Inflammatory macrophage treated with lipopolysaccharide for 4 hours (primary cell): ENCODE measurements at places on chromosomes 2 and 18.

GRCh38 chr2:236365258-236366048 lies 101.2 kb upstream of the ASB18 start:
- DNase-seq, result no peak

DNA sequence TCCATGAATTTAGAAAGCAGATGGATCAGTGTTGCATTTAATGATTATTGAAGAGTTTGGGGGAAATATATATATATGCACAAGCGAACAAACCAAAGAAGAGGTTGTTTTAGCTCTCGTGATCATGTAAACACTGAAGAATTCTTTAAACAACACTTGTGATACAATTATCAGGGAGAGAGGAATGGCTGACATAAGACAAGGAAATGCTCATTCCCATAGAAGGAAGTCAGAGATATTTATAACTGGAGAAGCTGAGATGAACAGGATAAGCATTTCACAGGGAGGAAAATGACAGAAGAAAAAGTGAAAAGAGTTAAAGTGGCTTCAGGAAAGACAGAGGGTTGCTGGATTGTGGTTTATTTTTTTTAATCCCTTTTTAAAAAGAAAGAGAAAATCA lies 10.6 kb upstream of the COL6A3 start:
- DNase-seq, result no peak

- peak; percentile 47 for DNase-seq
Observed at GRCh38 chr2:96397756-96398530, 62.4 kb downstream of the NCAPH start.

GRCh38 chr2:68121873-68122679 lies 35.6 kb upstream of the PNO1 start:
- DNase-seq, result peak; percentile 73

DNA sequence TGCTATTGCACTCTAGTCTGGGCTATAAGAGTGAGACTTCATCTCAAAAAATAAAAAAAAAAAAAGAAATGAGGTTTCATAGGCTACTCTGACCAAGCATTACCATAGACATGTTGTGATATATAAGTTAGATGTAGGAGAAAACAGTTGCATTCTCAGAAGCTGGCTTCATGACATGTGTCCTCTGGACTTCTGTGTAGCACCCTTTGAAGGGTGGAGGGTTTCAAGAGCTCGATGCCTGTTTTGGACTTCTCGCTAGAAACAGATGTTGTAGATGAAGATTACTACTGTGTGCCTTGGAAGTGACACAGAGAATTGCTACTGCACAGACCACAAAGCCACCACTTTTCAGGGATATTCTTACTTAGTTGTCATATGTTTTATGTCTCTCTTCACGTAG lies 91.0 kb downstream of the TMEM247 start:
- DNase-seq, result no peak

DNA sequence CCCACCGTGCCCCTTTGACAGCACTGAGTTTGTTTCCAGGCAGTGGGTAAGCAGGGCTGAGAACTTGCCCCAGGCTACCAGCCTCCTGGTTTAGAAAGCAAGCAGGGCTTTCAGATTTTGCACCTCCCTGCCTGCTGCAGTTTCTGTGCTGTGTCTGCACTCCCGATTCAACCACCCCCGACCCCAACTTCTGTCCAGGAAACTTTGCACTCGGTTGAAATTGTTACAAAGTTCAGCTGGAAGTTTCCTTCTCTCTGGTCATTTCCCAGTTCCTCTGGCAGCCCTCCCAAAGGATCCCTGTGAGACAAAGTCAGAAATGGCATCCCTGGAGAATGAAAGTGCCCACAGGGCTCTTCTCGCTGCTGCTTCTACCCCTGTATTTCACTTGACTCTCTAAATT lies 12.4 kb upstream of the UPP2 start:
- DNase-seq, result no peak

GRCh38 chr2:160555420-160556071 lies 61.9 kb upstream of the RBMS1 start:
- peak; percentile 30 for DNase-seq

DNA sequence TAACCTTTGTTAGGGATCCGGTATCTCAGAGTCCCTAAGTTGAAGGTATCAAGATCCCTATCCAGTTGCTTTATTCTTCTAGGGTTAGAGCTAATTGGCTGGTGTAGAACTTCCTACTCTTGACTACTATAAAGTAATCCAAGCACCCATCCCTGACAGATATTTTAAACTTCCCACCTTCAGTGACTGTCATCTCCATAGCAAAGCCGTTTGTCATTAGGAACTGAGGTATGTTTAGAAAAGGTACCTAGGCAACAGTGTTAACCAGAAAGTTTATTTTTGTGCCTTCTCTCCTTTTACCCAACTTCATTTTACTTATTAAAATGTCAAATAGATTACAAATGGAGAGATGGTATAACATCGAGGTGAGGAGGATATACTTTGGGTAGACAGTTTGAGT lies 4.5 kb downstream of the FAM117B start:
- no peak for DNase-seq

DNA sequence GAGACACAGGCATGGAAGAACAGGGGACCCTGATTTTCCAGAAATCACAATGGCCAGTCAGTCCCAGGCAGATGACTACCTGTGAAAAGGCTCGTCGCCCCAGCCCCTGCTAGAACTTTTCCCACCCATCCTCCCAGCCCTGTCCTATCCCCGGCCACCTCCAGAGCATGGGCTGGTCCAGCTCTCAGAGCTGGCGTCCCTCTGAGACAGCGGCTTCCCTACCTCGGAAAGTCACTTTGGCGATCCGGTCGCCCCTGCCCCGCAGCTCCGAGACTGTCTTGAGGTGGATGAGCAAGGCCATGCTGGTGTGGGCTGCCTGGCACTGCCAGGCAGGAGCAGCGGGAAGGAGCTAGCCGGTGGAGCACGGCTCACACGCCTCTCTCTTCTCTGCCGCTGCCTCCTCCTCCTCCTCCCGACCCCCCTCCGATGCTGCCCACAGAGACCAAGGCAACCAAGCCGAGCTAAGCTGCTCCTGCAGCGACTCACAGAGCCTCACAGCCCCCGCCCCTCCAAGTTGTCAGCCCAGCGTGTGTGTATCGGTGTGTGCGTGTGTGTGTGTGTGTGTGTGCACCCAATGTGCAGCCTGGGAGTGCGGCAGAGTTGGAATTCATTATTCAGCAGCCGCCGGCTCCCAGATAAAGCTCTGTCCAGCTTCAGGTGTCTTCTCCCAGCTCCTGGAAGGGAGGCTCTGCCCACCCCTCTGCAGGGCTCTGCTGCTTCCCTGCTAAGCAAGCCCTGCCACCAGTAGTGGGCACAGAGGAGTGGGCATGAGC lies 80.5 kb upstream of the OTOF start:
- no peak for DNase-seq

- no peak for DNase-seq
Observed at GRCh38 chr2:168604252-168604651, 148.2 kb downstream of the CERS6 start.

- DNase-seq, result peak; percentile 48
Observed at GRCh38 chr2:20015482-20016083, 3.1 kb upstream of the MATN3 start.

GRCh38 chr2:152811916-152812315 lies 93.5 kb downstream of the ARL6IP6 start:
- DNase-seq, result no peak

- DNase-seq, result peak; percentile 44
Observed at GRCh38 chr2:170361090-170361936, 183.4 kb downstream of the MYO3B start.
